Stimulated activated CD8-positive, alpha-beta memory T cell treated with anti-CD3 and anti-CD28 coated beads, Interleukin-7, amount 100 ng/mL, for 4 hours (primary cell): ENCODE measurements at places on chromosomes 12 and 14.

DNA sequence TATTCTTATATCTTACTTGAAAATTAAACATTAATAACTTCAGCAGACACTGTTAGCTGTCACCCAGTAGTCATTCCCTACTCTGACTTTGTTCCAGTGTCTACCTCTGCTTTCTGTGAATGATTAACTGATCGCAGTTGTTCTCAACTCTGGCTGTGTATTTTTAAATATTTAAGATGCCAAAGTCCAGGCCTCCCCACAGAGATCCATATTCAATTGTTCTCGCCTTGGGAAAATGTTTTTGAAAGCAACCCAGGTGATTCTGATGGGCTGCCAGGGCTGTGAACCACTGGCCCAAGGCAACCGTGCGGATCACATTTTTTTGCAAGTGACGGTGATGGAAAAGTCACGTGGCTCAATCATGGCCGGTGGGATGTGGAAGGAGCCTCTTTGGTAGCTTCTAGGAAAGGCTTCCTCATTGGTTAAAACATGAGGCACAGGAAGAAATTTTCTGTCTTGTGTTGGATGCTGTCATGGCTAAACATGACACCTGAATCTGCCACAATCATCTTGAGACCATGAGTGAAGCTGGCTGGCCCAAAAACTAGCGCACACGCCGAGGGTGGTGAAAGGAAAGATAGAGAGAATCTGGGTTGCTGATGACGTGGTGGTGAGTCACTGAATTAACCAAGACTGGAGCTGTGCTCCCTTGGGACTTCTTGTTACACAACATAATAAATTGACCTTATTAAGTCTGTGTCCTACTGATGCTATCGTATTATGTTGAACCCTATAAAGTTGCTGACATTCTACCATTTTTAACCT is 37.2 kb downstream of the RDH12 start:
- no peak for DNase-seq

- no peak for DNase-seq
These were observed 94.5 kb downstream of the TMX1 start for GRCh38 chr14:51334566-51334965.

DNA sequence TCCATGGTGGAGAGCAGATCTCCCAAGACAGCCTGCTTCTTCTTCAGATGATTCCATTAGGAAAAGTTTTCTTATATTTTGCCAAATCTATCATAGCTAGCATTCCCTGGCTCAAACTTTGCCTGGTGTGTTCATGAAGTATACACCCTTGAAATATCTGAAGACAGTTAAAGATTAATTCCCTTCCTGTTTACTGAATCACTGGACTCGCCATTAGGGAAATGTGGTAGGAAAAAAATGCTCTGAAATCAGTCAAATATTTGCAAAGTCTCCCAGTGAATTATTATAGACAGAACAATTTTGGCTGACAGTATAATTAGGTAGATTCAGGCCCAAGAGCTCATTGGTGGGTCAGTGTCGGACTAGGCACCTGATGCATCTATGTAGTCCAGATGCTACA is 86.5 kb downstream of the PDZRN4 start:
- no peak for DNase-seq

DNA sequence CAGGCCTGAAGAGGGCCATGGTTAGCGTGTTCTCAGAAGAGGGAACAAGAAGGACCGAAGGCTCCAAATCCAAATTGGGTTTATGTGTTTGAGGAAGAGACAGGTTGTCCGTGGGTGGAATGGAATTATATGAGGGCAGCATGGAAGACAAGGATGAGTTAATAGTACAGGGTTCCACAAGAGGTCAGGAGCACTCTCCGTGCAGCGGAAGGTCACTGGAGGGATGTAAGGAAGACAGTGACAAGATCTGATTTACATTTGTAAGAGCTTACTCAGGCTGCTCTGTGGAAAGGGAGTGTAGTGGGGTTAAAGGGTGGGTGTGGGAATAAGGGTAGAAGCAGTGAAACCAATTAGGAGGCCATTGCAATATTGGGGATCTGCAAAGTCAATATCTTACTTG is 97.0 kb downstream of the TPH2 start:
- no peak for DNase-seq

DNA sequence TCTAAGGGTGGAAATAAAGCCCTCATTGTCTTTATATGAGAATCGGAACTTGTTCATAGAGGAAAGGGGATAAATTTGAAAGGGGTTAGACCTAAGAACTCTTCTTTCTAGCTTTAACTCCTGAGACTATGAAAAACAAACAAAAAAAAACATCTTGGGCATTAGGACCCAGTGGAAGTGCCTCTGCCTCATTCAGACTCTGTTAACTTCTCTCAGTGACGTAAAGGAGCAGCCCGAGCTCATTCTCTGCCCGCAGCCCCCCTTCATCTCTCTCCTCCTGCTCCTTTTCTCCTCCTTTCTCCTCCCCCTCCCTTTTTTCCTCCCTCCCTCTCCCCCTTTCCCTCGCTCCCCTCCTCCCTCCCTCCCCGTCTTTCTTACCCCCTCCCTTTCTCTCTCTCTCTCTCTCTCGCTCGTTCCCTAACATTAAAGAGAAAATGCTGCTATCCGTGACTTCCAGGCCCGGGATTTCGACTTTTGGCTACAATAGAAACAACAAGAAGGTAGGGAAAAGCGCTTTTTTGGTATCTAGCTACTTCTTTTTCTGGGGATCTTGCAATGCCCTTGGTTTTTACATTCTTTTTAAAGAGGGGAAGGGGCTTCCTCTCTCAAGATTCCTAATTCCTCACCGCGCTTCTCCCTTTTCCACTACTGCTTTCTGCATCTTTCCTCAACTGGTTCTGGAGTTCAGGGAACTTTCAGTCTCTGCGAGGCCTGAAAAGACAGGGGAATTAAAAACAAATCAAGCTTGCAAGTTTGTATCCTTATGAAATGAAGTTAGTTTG is at the start of gene RBMS2:
Gene RBMS2, plus strand, starts transcription at position 231 of the 782 bp plus-strand sequence. Its CDS starts 204 bp downstream, at position 435.
- peak; percentile 14 for DNase-seq
